Endodermal cell (in vitro differentiated cells): ENCODE measurements at places on chromosomes 4 and X. TPM values are rescaled to one million over a fixed set of nuclear protein-coding genes. Genes with fewer than 3 reads are reported as not detected.

DNA sequence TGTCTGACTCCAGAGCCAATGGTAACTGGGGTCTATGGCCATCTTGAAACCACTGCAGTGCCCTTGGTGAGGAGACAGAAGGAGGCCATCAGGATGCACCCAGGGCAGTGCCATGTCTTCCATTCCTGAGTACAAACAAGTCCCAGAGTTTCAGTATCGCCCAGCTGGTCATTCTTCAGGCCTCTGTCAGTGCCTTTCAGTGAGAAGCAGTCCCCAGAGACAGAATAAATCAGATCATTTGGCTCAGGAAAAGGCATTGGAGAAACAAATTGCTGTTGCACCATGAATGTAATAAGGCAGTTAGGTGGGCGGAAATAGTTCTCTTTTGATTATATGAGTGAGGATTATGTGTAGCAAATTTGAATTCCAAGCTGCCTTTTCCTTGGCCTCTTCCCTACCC lies 21.3 kb downstream of the ADGRG4 start:
- H3K36me3 ChIP-seq: no peaks in the 10 kb centered on the region
- no peak overlapping the region for H3K27ac ChIP-seq
- no peak overlapping the region for H3K4me3 ChIP-seq
- H3K27me3 ChIP-seq: no peaks in the 10 kb centered on the region

The CC2D2A gene
- total RNA-seq: 12.1 to 14.7 TPM (median 12.3 TPM) in 3 replicates

DNA sequence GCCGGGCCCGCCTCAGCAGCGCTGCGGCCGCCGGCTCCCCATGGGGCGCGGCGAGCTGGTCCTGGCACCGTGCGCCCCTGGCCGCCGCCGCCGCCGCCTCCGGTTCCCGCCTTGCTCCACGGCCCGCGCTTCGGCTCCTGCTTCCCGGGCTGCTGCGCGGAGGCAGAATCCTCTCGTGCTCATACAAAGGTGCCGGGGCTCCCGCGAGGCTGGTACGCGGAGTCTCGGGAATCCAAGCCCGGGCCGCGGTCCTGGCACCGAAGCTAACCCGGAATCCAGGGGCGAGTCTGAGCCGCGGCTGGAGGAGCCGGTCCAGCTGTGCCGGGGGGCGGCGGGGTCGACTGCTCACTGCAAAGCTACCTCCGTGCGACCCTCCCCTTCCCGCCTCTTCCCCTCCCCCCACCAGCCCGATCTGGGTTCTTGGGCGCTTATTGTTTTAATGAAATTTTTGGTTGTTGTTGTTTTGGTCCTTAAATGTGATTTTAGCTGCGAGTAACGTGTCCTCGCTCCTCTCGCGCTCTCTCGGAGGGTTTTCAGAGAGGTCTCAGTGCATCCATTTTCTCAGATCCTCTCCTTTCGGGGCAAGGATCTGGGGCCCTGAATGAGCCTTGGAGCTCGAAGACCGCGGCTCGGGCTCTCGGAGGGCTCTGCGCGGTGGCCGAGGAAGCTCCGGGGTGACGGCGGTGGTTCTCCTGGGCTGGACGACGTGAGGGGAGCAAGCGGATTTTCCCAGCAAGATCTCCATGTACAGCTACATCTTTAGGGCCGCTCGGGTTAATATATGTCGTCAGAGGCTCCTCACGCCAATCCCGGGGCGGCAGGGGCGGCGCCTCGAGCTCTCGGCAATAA lies at the start of gene HAND2:
Gene HAND2 (minus strand): TSS at position 753 of the 849 bp plus-strand sequence. CDS start 940 bp downstream, outside the sequence.
- no peak within 1 kb of the TSS for H3K27ac ChIP-seq
- no peaks in the 10 kb centered on the region for H3K4me1 ChIP-seq
- DNase-seq: peak; percentile 84
- H3K36me3 ChIP-seq: no peaks in the 10 kb centered on the region

DNA sequence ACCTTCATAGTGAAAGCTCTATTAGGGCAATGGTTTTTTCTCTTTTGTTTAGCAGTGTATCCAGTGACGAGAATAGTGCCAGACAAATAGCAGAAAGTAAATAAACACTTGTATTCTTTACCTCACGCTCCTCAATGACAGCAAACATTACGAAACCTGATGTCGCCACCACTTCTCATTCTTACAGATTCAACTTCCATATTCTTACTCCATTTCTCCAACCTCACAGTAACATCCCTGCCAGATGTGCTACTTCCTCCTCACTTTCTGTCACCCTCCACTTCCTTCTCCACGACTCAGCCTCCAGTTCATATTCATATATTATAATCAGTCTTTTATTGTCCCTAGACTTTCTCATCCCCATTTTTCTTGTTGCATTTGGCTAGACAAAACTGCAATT lies 1956.2 kb upstream of the AGA start:
- no peaks in the 10 kb centered on the region for H3K4me1 ChIP-seq
- H3K27ac ChIP-seq: no peak overlapping the region
- DNase-seq: no peak
- H3K27me3 ChIP-seq: no peaks in the 10 kb centered on the region
- H3K4me3 ChIP-seq: no peak overlapping the region

The MAGEA9B gene
- not detected in 3 replicates for total RNA-seq

DNA sequence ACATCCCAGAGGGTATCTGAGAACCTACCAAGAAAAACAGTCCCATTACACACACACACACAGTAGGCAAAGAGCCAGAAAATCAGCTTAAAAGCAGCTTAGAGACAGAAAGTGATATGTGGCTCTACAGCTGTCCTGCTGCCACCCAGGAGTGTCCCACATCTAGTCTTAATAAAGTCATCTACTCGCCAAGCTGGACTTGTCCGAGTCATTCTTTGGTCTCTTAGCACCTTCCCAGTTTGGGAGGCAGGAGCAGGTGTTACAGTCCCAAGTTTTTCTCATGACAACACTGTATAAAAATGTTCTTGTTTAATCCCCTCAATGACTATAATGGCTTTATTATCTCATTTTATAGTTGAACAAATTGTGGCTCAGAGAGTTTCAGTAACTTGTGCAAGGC lies 252.5 kb upstream of the CASK start:
- DNase-seq: no peak
- no peaks in the 10 kb centered on the region for H3K36me3 ChIP-seq
- H3K27ac ChIP-seq: no peak overlapping the region
- H3K4me1 ChIP-seq: no peaks in the 10 kb centered on the region
- H3K4me3 ChIP-seq: no peak overlapping the region
- H3K27me3 ChIP-seq: no peaks in the 10 kb centered on the region

DNA sequence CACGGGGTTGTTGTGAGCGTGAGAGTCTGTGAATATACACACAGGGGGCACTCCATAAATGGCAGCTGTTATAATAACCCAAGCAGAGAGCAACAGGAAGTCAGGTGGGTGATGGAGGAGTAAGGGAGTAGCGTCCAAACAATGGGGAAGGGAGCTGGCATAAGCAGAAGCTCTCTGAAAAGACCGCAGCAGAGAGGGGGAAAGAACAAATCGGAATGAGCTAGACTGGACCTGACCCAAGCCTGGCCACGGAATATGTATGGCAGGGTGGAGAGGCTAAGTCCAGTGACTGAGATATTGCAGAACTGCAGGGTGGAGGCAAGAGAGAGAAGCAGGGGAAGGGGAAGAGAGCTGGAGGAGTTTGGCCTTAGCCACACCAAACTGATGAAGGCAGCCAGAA lies 6.5 kb upstream of the GJB1 start:
- DNase-seq: no peak
- no peak overlapping the region for H3K27ac ChIP-seq
- no peak overlapping the region for H3K4me3 ChIP-seq
